ENCODE measurements at places on chromosomes 2 and 18.

DNA sequence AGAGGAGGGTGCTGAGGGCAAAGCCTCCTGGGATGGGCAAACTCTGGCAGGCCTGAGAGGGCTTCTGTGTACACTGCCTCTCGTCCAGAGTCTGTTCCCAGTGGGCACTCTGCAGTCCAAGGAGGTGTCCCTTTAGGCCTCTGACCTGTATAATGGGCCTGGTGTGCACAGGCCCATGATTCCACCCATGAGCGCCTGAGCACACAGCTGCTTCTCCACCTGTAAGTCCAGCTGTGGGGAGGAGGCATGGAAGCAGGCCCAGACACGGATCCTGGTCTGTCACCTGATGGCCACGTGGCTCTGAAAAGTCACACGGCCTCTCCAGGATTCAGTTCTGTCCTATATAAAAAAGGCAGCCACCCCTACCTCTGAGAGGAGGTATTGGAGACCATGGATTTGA is 57.0 kb downstream of the PARD6G start:
- H3K27me3 ChIP-seq, result peaks cover 40% of the 10 kb centered on the region
- H3K4me1 ChIP-seq, result no peaks in the 10 kb centered on the region
- H3K27ac ChIP-seq, result no peak overlapping the region
- no peak overlapping the region for H3K4me3 ChIP-seq

GRCh38 chr2:186576614-186577013 is 13.2 kb upstream of the ITGAV start:
- H3K27ac ChIP-seq, result no peak overlapping the region
- H3K27me3 ChIP-seq, result no peaks in the 10 kb centered on the region
- no peaks in the 10 kb centered on the region for H3K36me3 ChIP-seq
- DNase-seq, result peak; percentile 18

- no peak for DNase-seq
- H3K36me3 ChIP-seq, result peaks cover 5% of the 10 kb centered on the region
- no peak overlapping the region for H3K4me3 ChIP-seq
- H3K27ac ChIP-seq, result no peak overlapping the region
- H3K27me3 ChIP-seq, result no peaks in the 10 kb centered on the region
- H3K4me1 ChIP-seq, result peaks cover 21% of the 10 kb centered on the region
Measured at GRCh38 chr2:25819597-25820039, 58.7 kb downstream of the ASXL2 start.

DNA sequence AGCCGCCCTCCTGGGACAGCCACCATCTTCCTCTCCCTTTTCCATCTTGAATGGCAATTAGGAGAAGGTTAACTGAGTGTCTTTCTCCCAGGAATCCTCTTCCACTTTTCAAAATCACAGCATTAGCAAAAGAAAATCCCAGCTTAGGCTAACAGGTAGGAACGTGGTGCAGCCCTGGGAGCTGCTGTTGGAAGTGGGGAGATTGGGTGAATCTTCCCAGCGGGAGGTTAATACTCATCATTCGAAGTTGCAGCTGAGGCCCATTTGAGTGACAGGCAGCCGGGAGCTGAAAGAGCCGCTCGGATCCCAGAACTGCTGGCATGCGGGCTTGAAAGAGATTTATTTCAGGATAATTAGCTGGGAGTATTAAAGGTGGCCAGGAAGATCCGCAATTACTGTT is 306.0 kb downstream of the BCL11A start:
- H3K36me3 ChIP-seq, result no peaks in the 10 kb centered on the region
- H3K4me3 ChIP-seq, result no peak overlapping the region
- H3K27ac ChIP-seq, result no peak overlapping the region
- DNase-seq, result no peak
- no peaks in the 10 kb centered on the region for H3K4me1 ChIP-seq
- H3K27me3 ChIP-seq, result 0 out of 2 replicates have a peak, but pooled peaks cover 1% of the 10 kb centered on the region

DNA sequence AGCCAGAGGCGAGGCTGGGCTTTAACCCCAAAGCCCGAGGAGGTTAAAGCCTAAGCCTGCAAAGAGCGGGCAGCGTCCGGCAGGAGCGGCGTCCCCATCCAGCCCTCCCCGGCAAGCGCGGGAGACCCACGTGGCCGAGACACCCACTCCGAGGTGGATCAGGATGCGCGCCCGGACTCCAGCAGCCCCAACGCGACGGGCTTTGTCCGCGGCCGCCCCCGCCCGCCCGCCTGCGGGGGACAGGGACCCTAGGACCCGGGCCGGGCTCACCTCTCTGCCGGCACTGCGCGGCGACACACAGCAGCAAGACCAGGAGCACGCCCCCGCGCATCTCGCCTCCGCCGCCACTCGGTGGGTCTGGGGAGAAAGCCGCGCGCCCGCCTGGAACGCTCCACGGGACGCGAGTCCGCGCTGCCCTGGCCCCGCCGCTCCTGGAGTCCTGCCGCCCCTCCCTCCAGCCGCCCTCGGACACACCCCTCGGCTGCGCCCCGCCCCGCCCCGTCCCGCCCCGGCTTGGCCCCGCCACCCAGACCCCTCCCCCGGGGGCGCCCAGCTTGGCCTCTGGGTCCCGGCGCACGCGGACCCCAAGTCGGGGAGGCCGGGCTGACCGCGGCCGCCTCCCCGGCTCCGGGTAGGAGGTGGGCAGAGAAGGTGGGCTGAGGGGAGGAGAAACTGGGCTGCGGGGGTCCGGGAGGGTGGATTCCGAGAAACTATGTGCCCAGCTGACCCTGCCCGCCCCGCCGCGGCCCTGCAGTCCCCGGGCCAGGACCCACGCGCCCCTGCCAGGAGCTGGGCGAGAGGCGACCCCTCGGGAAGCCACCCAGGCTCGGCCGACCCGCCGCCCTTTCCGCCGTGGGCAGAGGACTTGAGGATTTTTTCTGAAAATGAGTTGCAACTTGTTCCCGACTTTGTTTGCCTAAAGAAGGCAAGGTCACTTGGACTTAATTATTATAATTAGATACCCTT is at the start of gene LAMA1:
TSS of gene LAMA1 (minus strand) at position 408 of the 966 bp plus-strand sequence. CDS start at position 331, 77 bp downstream.
- peak within 1 kb of the TSS; percentile 67 for H3K4me3 ChIP-seq
- H3K27ac ChIP-seq, result no peak within 1 kb of the TSS
- no peak for DNase-seq
- H3K36me3 ChIP-seq, result no peaks in the 10 kb centered on the region
- H3K27me3 ChIP-seq, result peaks cover 18% of the 10 kb centered on the region

- H3K36me3 ChIP-seq, result peaks cover 8% of the 10 kb centered on the region
- H3K27ac ChIP-seq, result peak overlapping the region; percentile 78
- no peak for DNase-seq
- no peak overlapping the region for H3K4me3 ChIP-seq
- peaks cover 3% of the 10 kb centered on the region for H3K27me3 ChIP-seq
Measured at GRCh38 chr2:73116182-73116960, 3.6 kb upstream of the RAB11FIP5 start.

Measured in HFFc6 (cell line).